A549 treated with GW870086 at 1 μM for 4 hours (cell line): ENCODE measurements at places on chromosomes 16 and 17. TPM values are rescaled to one million over a fixed set of nuclear protein-coding genes. Genes with fewer than 3 reads are reported as not detected.

HP gene
- 0.11 TPM in 1 of 5 replicates, not detected in the others for total RNA-seq

NOTUM gene
- 0.13 to 0.56 TPM (median 0.35 TPM) in 5 replicates for total RNA-seq

SLFN12L gene
- 0.09 TPM in 1 of 5 replicates, not detected in the others for total RNA-seq

PIEZO1 gene
- 110 to 147 TPM (median 137 TPM) in 5 replicates for total RNA-seq

CRYBA1 gene
- total RNA-seq: not detected in 5 replicates

AHSP gene
- total RNA-seq: not detected in 5 replicates

RNF40 gene
- 71.8 to 88.1 TPM (median 83.4 TPM) in 5 replicates for total RNA-seq

CDRT15L2 gene
- total RNA-seq: not detected in 5 replicates

MT1F gene
- total RNA-seq: 15.9 to 26.2 TPM (median 18.6 TPM) in 5 replicates

EPX gene
- total RNA-seq: not detected in 5 replicates

HOXB13 gene
- 1.8 to 2.3 TPM (median 2.1 TPM) in 5 replicates for total RNA-seq

ZNF764 gene
- total RNA-seq: 4.2 to 6.6 TPM (median 6.2 TPM) in 5 replicates

KRTAP4-5 gene
- total RNA-seq: not detected in 5 replicates

MT1B gene
- 0.52 TPM in 2 of 5 replicates, not detected in the others for total RNA-seq

C16orf89 gene
- total RNA-seq: not detected in 5 replicates

SPATA22 gene
- not detected in 5 replicates for total RNA-seq

TM4SF5 gene
- total RNA-seq: 0.40 to 1.3 TPM (median 0.70 TPM) in 5 replicates

CD300H gene
- total RNA-seq: 0.29 to 1.9 TPM (median 0.50 TPM) in 5 replicates
